ENCODE measurements at places on chromosomes 1 and 21. TPM values are rescaled to one million over a fixed set of nuclear protein-coding genes. Genes with fewer than 3 reads are reported as not detected.

Gene FMO5
- total RNA-seq, result 0.34 TPM

Gene HPDL
- total RNA-seq, result 60.6 TPM

- H3K27ac ChIP-seq, result no peak overlapping the region
- no peaks in the 10 kb centered on the region for H3K4me1 ChIP-seq
- DNase-seq, result no peak
- H3K4me3 ChIP-seq, result no peak overlapping the region
- H3K36me3 ChIP-seq, result no peaks in the 10 kb centered on the region
These were observed 191.7 kb downstream of the DISC1 start for GRCh38 chr1:231818337-231818736.

GRCh38 chr1:64539781-64540218 lies 69.9 kb downstream of the CACHD1 start:
- H3K27me3 ChIP-seq, result no peaks in the 10 kb centered on the region
- no peak overlapping the region for H3K4me3 ChIP-seq
- H3K27ac ChIP-seq, result no peak overlapping the region
- H3K36me3 ChIP-seq, result no peaks in the 10 kb centered on the region
- DNase-seq, result no peak

- H3K4me1 ChIP-seq, result no peaks in the 10 kb centered on the region
- H3K27ac ChIP-seq, result no peak overlapping the region
- H3K27me3 ChIP-seq, result no peaks in the 10 kb centered on the region
- no peak for DNase-seq
- no peaks in the 10 kb centered on the region for H3K36me3 ChIP-seq
These were observed 10.5 kb upstream of the LAX1 start for GRCh38 chr1:203754455-203754864.
